Fibroblast of lung (primary cell): ENCODE measurements at places on chromosomes 3 and 15. TPM values are rescaled to one million over a fixed set of nuclear protein-coding genes. Genes with fewer than 3 reads are reported as not detected.

Gene DHX30
- total RNA-seq: 43.1 and 47.1 TPM in 2 replicates

Gene CFAP100
- total RNA-seq: not detected in 2 replicates

Gene SCAANT1
- total RNA-seq: 1.7 TPM in 1 of 2 replicates, not detected in the other

Gene PPARG
- 14.9 and 42.8 TPM in 2 replicates for total RNA-seq

Gene SPESP1
- total RNA-seq: 4.6 and 8.2 TPM in 2 replicates

Gene NPAP1
- total RNA-seq: not detected in 2 replicates
